Left kidney (tissue), 8 donors: ENCODE measurements at places on chromosomes 2 and 18.
A peak's percentile ranks its signal among the peaks of the same experiment; 100 is the strongest.

DNA sequence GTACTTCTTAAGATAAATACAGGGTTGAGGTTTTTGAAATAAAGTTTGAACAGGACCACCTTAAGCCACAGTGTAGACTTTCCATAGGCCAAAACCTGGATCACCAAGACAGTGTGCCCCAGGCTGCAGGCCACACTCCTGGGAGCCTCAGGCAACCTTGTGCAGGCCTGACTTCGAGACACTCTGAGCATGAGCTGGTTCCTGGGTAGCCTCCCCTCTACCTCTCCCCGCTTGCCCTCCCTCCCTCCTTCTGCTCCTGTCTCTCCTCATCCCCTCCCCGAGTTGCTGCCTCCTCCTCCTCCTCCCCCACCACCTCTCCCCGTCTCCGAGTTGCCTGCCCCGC is 10.6 kb upstream of the PROC start:
- DNase-seq: no peak

DNA sequence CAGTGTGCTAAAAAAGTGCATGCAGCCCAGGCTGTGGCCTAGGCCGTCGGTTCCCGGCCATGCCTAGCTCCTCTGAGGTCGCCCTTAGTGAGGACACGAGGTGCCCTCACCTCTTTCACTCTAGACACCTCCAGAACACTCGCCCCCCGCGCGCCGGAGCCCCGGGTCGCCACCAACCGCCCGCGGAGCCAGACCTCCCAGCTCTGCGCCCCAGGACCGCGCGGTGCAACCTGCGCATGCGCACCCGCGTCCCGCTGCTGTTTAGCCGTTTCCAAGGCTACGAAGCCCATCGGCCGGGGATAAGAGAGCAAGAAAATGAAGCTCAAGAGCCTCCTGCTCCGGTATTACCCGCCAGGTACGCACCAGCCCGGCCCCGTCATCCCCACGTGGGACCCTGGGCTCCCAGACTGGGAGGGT is at the start of gene DAW1:
Gene DAW1, plus strand, starts transcription at position 257 of the 417 bp plus-strand sequence. Its CDS starts 59 bp downstream, at position 316.
- DNase-seq: peak; percentile 69

- DNase-seq: no peak
Measured at GRCh38 chr18:54740136-54740846, 88.0 kb upstream of the RAB27B start.

DNA sequence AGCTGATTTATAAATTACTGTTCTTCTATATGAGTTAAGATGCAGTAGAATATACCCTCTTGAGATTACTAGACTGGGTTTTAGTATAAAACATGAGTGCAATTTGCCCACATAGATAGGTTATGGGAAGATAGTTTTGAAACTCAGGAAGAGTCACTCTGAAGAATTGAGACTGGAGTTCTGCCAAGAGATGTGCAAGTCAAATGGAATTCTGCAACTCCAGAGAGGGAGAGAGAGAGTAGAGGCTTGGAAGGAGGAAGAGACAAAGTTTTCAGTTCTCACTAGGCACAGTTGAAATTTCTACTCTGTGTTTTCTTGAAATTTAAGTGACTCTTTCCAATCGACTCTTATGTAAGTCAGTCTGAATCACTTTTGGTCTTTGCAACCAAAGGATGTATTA is 878.8 kb downstream of the TSN start:
- DNase-seq: peak; percentile 10

DNA sequence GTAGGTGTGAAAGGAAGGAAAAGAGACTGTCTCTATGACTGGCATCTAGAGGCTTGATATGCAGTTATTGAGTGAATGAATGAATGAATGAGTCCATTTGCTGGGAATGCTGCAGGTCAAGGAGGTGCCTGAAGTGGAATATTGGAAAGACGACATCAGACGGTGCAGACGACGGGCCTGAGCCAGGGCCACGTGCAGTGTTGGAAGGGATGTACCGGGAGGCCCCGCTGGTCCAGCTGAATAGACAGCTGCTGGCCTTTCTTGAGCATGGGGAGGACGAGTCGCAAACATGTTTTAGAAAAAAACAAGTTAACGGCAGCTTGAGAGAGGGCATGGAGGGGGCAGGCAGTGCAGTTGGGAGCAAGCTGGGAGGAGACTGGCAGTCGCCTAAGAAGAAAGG is 237.1 kb upstream of the PXDN start:
- no peak for DNase-seq

DNA sequence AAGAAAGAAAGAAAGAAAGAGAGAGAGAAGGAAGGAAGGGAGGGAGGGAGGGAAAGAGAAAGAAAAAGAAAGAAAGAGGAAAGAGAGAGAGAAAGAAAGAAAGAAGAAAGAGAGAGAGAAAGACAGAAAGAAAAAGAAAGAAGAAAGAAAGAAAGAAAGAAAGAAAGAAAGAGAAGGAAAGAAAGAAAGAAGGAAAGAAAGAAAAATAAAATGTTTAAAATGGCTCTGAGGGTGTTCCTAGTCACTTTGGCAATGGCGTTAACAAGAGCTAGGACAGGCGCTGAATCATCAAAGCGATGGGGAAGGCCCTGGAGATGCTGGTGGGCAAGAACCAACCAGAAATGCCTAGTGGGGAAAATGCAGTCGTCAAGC is 77.8 kb upstream of the GPC1 start:
- DNase-seq: no peak

- DNase-seq: no peak
Measured at GRCh38 chr2:225065882-225066281, 23.6 kb upstream of the DOCK10 start.

DNA sequence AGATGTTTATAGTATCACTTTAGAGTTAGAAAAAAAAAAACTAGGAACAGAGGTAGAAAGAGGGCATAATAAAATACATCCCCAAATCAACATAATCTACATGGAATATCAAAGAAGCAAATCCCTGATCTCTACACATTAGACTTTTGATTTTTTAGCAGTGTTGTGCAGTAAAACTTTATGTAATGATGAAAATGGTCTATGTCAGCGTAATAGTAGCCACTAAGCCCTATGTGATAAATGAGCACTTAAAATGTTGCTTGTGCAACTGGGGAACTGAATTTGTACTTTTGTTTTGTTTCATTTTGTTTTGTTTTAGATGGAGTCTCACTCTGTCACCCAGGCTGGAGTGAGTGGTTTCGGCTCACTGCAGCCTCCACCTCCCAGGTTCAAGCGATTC is 36.3 kb downstream of the LNPK start:
- DNase-seq: no peak

DNA sequence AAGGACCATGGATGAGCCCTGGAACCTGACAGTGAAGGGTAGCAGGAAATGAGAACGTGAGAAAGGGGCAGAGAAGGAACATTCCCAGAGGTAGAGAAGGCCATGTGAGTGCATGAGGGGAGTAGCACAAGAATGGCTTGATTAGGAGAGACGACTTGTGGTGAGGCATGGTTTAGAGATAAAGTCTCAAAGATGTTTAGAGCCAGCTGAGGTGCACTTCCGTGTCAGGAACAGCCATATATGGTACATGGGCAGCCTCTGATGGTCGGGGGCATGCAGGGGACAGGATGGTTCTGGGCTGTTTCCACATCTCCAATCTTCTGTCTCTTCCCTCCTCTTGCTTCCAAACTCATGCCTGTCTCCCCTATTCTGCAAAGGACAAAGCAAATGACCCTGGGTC is 28.8 kb upstream of the EFEMP1 start:
- DNase-seq: no peak

DNA sequence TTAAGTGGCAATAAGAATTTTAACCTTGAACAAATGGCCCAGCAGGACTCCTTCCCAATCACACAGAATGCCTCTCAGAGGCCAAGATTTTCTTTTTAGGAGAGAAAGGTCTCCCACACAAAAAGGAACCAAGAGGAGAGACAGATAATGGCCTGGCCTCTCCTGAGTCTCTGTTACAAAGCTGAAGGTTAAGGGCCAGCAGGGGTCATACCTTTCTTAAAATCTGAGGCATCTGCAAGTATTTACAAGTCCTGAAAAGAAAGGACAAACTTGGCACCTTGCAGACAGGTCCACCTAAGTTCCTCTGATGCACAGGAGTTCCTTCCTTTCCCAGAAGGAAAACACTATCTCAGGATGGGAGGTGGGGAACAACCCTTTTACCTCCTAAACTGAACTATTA is 142.3 kb downstream of the TMEM163 start:
- DNase-seq: no peak

GRCh38 chr2:11658208-11659114 is 11.5 kb downstream of the NTSR2 start:
- no peak for DNase-seq

- DNase-seq: no peak
Measured at GRCh38 chr2:109237792-109238191, 108.8 kb downstream of the SH3RF3 start.

- DNase-seq: peak; percentile 68
Measured at GRCh38 chr2:16507655-16508489, 157.8 kb downstream of the CYRIA start.

GRCh38 chr2:238142382-238143205 is 4.1 kb downstream of the KLHL30 start:
- no peak for DNase-seq

- DNase-seq: no peak
Measured at GRCh38 chr2:127961729-127962128, 66.1 kb downstream of the SAP130 start.

DNA sequence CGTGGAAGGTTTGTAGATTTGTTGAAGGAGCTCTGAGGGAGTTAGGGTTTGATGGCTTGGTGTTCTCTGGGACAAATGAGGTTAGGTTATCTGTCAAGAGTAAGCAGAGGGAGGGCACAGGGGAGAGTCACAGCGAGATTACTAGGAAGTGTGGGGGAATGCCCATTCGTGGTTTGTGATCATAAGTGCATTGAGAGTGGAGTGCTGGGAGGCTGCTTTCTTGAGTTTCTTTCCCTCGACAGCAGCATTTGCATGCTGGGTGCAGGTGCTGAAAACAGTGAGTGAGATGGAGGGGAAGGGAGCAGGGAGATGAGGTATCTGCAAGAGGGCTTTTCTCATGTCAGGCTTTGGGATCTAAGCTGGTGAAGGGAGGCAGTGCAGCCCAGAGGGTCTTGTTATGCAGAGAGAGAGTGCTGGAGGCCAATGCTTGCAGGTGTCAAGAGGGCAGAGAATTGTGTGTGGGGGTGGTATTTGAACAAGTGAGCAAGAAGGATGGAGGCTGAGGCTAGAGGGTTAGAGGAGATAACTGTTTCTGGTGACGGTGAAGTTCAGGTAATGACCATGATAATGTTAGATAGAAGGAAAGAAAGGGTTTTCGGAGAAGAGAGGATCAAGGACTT is 8.8 kb downstream of the RALB start:
- no peak for DNase-seq

DNA sequence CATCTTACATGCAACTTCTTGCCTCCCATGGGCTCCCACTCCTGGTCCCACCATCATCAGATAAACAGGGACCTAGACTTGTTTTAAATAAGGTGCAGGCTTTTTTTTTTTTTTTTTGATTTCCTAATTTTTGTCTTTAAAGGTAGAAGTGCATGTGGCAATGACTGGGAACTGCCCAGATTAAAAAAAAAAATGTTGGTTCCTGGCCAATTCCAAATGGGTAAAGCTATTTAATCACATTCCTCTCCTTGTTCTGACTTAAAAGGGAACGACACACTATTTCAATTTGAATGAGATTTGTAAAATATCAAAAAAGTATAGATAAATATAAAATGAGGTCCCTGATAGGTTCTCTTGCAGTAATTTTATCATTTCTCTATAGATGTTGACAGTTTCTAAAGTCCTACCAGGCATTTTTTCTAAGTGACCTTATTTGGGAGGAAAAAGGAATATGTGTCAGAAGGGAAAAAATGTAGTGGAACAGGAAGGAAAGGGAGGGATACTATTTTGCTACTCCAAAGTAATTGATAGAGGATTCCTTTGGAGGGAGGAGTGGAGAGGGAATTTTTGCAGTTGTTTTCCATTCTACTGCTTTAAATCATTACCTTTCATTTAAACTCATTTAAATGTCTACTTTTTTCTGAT is 43.3 kb downstream of the DDX1 start:
- no peak for DNase-seq

DNA sequence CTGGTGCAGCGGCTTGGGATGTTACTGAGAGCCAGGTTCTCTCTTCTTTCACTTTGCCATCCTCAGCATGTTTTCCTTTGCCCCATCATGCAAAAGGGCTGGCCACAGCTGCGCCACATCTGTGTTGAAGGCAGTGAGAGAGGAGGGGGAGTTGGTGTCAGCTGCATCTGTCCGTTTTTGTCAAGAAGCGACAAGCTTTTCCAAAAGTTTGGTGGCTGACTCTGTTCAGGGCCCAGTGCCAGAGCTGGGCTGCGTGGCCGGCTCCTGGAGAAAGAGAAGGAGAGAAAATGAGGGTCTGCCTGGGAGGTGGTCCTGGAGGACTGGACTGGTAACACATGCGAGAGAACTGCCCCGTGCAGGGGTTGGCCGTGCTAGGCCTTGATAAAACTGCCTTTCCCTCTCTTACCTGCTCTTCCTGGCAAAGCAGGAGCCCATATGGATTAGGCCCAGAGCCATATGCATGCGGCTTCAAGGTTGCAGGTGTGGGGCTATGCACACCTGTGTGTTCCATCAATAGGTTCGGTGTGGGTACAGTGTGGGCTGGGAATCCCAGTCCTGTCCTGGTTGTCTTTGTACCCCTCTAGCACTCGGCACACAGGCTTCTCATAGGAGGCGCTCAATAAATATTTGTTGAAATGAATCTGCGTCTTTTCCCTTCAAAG is 9.0 kb downstream of the RNF144A start:
- no peak for DNase-seq

DNA sequence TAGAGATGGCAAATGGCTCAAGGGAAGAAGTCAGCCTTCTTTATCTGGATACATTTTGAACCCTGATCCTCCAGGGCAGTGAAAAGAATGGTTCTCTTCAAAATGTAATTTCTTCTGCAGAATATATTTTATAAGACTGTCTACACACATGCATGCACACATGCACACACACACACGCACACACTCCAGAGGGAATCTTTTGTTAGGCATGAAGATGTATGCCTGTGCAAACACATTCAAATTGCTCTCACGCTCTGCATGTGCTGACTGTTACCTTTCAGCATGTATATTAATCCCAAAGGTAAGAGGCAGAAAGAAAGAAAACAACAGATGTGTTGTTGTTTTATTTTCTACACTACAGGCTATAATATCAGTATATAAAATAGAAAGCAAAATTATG is 43.2 kb downstream of the SLC5A7 start:
- no peak for DNase-seq

GRCh38 chr18:26545335-26546123 is 2.8 kb downstream of the KCTD1 start:
- no peak for DNase-seq
